Cerebellum (tissue), 4 donors: ENCODE measurements at places on chromosomes 1 and 21. TPM values are rescaled to one million over a fixed set of nuclear protein-coding genes. Genes with fewer than 3 reads are reported as not detected.

DNA sequence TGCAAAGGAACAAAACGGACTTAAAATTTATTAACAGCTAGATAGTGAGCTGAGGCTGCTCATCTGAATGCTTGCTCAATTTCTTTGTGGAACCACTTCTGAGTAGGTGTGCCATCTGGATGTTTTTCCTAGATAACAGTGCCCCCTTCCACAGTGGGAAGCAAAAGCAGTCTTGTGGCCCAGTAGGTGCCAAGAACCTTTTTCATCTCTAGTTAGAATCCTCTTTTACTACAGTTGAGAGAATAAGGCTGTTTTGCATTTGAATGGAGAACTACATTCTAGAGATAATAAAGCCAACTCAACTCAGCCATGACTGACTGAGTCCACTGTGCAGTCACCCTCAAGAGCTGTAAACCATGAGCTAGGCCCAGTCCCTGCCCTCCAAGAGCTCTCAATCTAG, 13.3 kb downstream of the F3 start:
- no peak for DNase-seq

- no peak for DNase-seq
Measured at GRCh38 chr1:38134294-38134755, 87.7 kb upstream of the POU3F1 start.

GRCh38 chr1:110870721-110871388, 2.1 kb upstream of the CD53 start:
- DNase-seq, result no peak

GRCh38 chr1:101290922-101291561, 54.2 kb downstream of the S1PR1 start:
- DNase-seq, result no peak

Gene GPATCH3
- 7.1 TPM for total RNA-seq

Gene HAPLN2
- 1.3 TPM for total RNA-seq

Gene NTNG1
- 16.8 TPM for total RNA-seq
